IPS DF 6.9 (cell line): ENCODE measurements at places on chromosomes 13 and 19.

DNA sequence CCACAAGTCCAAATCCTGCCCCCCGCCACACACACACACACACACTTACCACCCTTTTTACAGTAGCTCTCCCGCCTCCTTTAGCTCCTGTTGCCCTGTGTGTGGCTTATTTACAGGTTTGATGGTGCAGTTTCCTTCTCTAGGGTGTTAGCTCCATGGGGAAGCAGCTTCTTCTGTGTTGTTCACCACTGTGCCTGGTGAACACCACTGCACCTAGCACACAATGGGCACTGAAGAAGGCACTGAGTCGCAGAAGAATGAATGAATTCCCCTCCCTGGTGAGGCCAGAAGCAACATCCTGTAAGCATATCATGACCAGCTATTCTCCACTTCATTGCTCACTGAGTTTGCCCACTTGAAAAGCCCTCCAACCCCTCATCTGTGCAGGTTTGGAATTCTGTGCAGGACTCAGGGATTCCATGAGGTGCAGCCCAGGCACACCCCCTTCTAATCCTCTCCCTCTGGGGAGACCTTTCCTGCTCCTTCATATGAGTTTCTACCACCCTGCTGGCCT, 3.0 kb upstream of the RAB20 start:
- DNase-seq, result no peak

DNA sequence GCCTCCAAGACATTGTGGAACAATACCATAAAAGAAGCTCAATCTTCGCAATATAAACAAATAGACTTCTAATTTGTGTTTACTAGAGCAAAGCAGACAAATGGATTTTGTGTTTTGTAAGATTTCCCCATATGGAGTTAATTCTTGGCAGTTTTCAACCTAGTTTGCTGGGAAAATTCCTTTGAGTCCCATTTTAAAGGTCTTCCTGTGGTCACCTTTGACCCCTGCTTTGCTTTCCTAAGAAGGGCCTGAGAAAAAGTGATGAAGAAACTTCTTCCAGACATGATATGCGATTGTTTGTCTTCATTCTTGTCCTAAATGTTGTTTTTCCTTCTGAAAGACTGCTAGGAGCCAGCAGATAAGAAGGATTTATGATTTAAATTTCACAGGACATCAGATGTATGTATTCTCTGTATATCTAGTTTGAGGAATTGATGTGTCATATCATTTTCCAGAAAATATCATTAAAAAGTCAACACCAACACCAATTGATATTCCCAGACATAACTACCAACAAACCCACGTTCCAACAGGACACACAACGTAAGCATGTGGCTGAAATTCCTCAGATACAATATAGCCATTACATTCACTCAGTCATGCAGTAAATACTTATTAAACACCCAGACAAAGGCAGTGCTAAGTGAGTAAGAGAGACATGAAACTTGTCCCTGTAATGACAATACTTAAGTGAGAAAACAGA, 276.4 kb downstream of the LHFPL6 start:
- DNase-seq, result no peak

DNA sequence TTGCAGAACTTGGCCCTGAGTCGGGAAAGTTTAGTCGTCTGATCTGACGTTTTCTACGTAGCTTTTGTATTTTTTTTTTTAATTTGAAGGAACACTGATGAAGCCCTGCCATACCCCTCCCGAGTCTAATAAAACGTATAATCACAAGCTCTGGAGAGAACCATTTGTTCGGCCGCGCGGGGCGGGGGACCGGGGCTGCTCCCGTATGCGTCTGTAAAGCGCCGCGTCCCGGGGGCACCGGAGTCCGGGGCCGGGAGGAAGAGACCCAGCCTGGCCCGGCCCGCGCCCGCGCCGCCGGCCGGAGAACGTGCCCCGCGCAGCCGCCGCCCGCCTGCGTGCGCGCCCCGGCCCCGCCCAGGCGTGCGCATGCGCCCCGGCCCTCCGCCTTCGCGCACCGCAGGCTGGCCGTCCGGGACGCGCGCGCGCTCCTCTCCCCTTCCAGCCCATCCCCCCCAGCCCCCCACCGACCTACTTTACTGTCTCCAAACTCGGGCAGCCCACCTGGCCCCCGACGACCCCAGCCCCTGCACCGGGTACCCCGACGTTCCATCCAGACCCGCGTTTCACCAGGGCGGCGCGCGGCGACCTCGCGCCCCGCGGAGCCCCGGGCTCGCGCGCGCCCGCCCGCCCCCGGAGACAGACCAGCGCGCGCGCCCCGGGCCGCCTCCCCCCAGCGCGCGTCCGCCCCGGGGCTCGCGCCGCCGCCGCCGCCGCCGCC, 785 bp upstream of the USF2 start:
- DNase-seq, result no peak

DNA sequence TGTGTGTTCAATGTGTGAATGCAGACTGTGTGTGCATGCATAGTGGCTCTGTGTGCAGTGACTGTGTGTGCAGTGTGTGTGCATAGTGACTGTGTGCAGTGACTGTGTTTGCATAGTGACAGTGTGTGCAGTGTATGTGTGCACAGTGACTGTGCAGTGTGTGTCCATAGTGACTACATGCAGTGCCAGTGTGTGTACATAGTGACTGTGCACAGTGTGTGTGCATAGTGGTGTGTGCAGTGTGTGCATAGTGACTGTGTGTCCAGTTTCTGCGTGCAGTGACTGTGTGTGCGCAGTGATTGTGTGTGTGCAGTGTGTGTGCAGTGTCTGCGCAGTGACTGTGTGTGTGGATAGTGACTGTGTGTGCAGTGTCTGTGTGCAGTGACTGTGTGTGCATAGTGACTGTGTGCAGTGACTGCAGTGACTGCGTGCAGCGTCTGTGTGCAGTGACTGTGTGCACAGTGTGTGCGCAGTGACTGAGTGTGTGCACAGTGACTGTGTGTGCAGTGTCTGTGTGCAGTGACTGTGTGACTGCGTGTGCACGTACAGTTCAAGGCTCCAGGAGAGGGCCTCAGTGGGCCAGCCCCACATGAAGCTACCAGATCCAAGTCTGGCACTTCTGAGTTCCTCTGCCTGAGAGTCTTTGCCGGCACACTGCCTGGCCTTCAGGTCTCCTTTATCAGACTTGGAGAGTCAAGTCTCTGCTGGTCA, 90.3 kb downstream of the IER2 start:
- no peak for DNase-seq

- no peak for DNase-seq
Observed at GRCh38 chr13:94708031-94708859, 4.1 kb downstream of the SOX21 start.

DNA sequence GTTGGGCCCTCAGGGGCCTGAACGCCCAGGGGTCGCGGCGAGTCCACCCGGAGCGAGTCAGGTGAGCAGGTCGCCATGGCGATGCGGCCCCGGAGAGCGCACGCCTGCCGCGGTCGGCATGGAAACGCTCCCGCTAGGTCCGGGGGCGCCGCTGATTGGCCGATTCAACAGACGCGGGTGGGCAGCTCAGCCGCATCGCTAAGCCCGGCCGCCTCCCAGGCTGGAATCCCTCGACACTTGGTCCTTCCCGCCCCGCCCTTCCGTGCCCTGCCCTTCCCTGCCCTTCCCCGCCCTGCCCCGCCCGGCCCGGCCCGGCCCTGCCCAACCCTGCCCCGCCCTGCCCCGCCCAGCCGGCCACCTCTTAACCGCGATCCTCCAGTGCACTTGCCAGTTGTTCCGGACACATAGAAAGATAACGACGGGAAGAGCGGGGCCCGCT, at the start of gene CCNA1:
Gene CCNA1, plus strand, starts transcription at position 390 of the 439 bp plus-strand sequence. CDS start 562 bp downstream, outside the sequence.
- peak; percentile 52 for DNase-seq

DNA sequence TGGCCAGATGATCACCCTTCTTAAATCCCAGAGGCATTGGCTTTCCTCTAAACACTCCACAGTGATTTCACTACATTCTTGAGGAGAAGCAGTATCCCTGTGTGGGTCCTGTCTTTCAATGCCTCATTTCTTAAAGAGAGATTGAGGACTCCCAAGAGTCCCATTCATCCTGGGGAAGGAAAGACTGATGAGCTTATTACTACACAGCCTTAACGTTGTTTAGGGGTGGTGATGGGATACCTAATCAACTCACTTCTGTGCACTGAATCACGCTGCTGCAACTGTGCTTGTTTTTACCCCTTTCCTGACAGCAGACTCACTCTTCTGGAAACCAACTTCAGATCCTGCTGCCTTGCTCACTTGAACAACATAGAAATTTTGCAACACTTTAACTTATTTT, 203.1 kb downstream of the RGCC start:
- no peak for DNase-seq

- no peak for DNase-seq
Observed at GRCh38 chr13:71460211-71460610, 406.8 kb downstream of the DACH1 start.

GRCh38 chr19:52336117-52336790, at the start of gene ZNF610:
Gene ZNF610 (plus strand): TSS chr19:52336243. CDS start chr19:52349173, 12,930 bp downstream.
- DNase-seq, result peak; percentile 75

- DNase-seq, result no peak
Observed at GRCh38 chr19:2770055-2771013, 12.7 kb downstream of the SGTA start.

- no peak for DNase-seq
Observed at GRCh38 chr19:12792853-12793289, 1.6 kb downstream of the JUNB start.

DNA sequence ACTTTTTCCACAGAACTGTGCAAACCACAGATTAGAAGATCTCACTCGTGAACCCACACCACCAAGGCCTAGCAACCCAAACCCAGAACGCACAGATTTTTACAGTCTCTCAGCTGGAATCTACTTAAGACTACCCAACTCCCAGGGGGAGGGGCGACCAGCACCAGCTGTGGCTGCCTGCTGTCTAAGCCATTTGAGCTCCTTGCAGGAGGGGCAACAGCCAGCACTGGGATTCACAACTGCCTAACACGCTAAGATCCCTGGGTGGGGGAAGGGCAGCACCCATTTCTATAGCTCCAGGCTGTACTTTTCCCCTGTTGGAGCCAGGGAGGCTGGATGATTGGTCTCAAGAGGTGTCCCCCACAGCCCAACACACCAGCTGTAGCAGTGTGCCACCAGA, 368.8 kb downstream of the SUCLA2 start:
- no peak for DNase-seq

- no peak for DNase-seq
Observed at GRCh38 chr19:3453840-3454239, 26.5 kb downstream of the SMIM24 start.

DNA sequence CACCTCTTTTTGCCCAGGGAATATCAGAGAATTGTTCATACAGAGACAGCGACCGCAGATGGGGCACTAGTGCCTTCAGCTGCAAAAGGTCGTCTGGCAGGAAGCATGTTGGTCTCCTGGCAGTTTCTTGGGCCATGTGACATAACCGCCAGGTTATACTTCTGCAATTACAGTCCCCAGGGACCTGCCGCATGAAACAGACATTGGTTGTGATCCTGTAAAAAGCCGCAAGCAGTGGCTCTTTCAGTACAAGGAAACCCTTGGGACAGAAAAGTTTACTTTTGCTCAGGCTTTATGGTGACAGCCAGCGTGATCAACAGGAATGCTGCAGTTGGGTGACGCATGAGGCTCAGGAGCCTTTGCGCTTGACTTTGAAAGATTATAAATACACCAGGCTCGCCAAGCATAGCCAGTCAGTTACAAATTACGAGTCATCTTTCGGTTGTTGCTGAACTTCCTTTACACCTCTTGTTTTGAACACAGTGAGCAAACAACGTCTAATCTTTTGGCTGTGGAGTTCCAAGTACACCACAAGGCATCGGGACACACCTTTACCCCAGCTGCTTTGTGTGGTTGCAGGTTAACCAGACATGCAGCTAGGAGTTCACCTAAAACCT, 50.5 kb upstream of the UBE2L5 start:
- DNase-seq, result no peak

- DNase-seq, result peak; percentile 68
Observed at GRCh38 chr19:2274931-2275535, 6.9 kb downstream of the PEAK3 start.

- DNase-seq, result no peak
Observed at GRCh38 chr13:27662738-27663470, 41.2 kb downstream of the POLR1D start.

DNA sequence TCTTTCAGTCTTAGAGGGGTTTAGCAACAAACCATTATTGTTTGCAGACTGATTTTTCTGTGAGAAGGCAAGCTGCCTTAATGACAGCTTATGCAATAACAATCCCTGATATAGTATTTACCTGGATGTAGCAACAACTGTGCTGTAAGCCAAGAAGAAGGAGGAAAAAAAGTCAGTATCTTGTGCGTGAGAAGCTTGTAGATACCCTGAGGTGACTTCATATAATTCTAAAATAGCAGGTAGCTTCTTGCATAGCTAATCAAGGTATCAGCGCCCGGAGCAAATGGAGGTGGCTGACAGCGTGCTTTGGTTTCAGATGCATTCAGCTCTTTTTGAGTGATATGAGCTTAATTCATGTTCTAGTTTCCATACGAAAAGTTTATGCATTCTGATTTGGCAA, 309.8 kb downstream of the KLF5 start:
- no peak for DNase-seq

DNA sequence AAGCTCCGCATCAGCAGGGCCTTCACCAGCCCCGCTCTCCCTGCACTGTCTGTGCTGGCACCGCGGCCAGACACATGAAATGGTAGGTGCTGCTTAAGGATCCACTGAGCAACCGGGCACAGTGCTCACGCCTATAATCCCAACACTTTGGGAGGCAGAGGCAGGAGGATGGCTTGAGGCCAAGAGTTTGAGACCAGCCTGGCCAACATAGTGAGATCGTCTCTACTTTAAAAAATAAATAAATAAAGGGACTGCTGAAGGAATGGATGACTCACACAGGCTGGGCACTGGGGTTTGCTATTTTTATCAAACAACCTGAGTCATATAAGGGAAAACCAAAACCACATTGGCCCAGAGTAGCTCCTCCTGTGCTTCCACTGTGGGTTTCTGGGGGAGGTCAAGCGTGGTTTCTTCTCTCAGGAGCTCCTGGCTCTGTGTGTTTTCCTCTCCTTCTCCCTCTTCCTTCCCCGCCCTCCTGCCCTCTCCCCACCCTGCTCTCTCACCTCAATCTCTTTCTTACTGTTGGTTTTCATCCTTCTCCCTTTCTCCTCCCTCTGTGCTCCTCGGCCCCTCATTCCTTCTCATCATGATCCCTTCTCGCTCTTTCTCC, 21.3 kb downstream of the VRK3 start:
- DNase-seq, result no peak

- no peak for DNase-seq
Observed at GRCh38 chr19:47610902-47611301, 2.0 kb downstream of the BICRA start.

GRCh38 chr13:20394506-20394905, 131.2 kb downstream of the CRYL1 start:
- DNase-seq, result no peak

DNA sequence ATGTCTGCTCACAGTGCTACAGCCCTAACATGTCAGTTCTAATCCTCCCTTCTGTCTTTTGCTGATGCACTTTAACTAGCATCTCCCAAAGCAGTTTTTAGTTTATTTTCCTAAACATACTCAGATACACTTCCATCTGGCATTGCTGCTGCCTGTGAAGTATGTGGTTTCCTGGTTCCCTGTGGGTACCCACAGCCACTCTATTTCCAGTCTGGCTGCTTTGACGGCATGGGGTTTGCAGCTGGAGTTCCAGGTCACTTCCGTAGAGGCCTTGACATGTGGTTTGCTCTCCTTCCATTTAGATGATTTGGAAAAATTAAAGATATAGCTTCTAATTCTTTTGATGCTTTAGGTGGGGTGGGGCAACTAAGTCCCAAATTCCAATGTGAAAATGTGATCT, 375.5 kb downstream of the PCDH20 start:
- DNase-seq, result no peak
